Ureter (tissue), 1 donor: ENCODE measurements at places on chromosomes 12 and 14. TPM values are rescaled to one million over a fixed set of nuclear protein-coding genes. Genes with fewer than 3 reads are reported as not detected.

GRCh38 chr14:99315197-99315596 is 43.2 kb upstream of the BCL11B start:
- DNase-seq, result no peak

DNA sequence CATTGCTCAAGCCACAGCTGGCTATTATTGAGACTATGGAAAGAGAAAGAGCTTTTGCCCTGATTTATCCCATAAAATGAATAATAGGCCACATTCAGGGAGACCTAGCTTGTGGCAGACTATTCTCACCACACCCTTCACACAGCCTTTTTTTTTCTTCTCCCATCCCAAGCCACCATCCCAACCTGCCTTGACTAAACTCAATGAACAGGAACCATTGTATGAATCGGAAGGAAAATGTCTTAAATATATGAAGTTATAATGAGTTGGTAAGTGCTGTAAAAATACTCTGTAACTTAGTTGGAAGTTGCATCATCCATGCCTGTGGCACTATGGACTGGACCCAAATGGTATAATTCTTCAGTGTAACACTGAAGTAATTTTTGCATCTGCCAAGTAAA is 338.4 kb downstream of the RAD51B start:
- no peak for DNase-seq

DNA sequence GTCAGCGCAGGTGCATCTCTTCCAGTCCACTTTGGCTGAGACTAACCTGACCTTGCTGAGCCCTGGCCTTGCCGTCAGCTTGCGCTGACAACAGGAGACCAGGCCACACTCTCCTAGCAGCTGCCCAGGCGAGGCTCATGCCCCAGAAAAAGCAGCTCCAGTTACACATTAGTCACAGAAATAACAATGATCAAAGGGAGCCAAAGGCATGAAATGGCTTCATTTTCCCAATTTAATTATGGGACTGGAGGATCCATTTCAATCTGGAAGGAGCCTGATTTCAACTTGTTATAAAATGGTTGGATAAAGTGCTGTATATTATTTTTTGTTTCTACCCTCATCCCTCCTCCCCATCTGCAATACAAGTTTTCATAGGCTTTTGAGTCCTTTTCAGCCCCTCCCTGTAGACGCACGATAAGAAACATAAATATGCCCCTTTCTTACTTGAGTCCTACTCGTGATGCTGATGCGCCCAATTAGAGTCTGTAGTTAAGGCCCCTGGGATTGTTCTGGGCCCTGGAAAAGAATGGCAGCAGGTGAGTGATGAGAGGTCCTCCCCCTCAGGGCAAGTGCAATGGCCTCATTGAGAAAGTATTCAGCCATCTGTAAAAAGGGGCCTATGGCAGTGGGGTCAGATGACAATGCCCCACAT is 376.0 kb downstream of the C12orf75 start:
- no peak for DNase-seq

DNA sequence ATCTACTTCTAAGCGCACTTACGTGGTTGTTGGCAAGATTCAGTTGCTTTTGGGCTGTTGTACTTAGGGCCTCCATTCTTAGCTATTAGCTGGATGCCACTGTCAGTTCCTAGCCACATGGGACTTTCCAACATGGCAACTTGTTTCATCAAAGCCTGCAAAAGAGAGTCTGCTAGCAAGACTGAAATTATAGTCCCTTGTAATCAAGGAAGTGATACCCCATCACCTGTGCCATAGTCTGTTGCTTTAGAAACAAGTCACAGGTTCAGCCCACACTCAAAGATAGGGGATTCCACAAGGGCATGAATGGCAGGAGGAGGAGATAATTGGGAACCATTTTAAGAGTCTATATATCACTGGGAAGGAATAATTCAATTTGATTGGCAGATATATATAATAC is 27.1 kb upstream of the SLC17A8 start:
- no peak for DNase-seq

DNA sequence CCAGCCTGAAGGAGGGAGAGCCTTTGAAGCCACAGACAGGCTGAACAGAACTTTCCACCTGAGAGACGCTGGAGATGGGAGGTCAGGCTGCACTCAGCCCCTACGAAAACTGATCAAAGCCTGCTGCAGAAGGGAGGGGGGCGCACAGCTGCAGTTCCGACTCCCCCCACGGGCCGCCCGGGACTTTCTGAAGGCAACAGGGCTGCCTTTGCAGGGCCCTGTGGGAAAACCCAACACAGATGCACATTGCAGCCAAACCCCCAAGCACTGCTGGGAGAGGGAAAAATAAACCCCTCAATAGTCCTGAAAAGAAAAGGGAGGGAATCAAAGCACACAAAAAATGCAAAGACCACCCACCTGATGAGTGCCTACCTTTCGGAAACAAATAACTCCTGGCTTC is 290.6 kb downstream of the ZFP36L1 start:
- no peak for DNase-seq

GRCh38 chr12:71867131-71867530 is 27.6 kb downstream of the TBC1D15 start:
- DNase-seq, result no peak

GRCh38 chr14:86221755-86222154 is 691.8 kb downstream of the FLRT2 start:
- DNase-seq, result no peak

- DNase-seq, result no peak
Observed at GRCh38 chr14:31543969-31544799, 17.0 kb upstream of the NUBPL start.

DNA sequence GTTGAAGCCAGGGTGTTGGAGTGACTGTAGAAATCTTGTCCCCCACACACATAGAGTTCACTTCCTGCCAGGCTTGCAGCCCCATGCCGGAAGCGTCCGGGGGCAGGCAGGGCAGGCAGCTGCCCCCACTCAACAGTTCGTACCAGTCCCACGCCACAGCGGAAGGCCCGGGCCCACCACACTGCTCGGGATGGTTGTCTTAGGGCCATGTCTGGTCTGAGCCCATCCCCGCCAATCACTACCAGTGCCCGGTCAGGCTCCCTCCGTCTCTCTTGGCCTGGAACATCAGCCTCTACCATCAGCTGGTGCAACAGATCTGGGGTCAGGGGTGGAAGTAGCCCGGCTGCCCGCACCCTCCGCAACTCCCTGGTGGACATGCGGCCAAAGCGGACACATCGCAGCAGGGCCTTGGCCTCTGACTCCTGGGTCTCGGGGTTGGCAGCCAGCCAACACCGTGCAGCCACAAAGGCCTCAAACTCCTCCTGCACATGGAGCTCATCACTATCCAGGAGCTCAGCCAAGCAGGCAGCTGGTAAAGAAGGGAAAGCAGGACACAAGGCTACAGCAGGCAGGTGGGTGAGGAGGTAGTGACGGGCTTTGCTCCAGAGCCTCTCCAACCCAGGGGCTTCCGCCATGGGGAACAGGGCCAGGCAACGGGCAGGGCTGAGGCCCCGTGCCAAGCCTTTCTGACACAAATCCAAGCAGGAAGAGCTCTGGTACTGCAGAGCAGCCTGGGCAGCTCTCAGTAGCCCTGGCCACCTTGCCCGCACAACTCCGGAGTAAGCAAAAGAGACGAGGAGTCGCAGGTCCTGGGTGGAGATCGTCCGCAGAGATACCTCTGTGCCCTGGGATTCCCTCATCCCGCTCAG is 5.9 kb downstream of the KLHL33 start:
- DNase-seq, result no peak

DNA sequence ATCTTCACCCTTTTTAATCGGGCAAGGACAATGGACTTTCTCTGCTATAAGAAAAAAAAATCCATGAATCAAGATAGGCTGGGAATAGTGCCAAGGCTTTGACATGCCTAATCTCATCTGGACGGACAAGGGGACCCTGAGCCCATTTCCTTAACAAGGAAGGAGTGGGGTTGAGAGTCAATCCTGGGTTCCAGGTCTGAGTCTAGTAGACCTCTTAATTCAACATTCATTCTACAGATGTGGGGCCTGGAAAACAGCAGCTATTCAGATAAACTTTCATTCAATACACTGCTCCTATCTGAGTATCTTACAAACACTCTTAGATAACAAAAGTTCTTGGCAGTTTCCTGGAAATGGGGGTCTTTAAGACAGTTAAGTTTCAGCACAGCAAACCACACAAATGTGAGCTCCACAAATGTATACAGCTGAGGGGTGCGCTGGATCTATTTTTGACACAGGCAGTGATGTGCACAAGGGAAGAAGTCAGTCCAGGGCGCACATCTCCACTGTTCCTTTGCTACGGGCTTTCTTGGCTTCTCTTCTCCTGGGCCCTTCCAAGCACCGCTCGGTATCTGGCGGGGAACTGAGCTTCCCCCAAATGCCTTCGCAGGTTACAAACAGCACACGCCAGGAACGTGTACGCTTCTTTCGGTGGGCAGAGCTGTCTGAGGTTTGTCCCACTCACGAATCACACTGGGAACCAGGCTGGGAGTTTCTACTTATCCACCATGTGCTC is 82.2 kb upstream of the GPR68 start:
- no peak for DNase-seq

MMP17 gene
- total RNA-seq, result 2.0 TPM

MMAB gene
- 65.8 TPM for total RNA-seq

BICDL1 gene
- total RNA-seq, result 17.2 TPM

KRT78 gene
- total RNA-seq, result not detected

NANOG gene
- 2.5 TPM for total RNA-seq

SERPINA1 gene
- total RNA-seq, result 13.8 TPM

JDP2 gene
- 43.2 TPM for total RNA-seq

ZC2HC1C gene
- 3.0 TPM for total RNA-seq

MDGA2 gene
- total RNA-seq, result not detected

DCN gene
- total RNA-seq, result 540 TPM

POTEM gene
- not detected for total RNA-seq
